ENCODE measurements at places on chromosomes 3 and 15.

GRCh38 chr3:186800285-186800684, 6.0 kb downstream of the RFC4 start:
- DNase-seq, result no peak

DNA sequence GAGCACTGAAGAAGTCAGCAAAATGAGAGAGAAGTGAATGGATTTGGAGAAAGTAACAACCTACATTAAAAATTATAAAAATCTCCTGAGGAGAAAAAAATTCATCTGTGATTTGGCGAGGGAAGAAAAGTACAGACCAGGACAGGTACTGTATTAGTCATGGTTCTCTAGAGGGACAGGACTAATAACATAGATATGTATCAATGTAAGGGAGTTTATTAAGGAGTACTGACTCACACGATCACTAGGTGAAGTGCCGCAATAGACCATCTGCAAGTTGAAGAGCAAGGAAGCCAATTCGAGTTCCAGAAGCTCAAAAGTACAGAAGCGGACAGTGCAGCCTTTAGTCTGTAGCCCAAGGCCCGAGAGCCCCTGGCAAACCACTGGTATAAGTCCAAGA, 1004.4 kb upstream of the ALCAM start:
- DNase-seq, result no peak

GRCh38 chr3:82654708-82655107, 893.3 kb upstream of the GBE1 start:
- DNase-seq, result no peak

- no peak for DNase-seq
Measured at GRCh38 chr15:67183443-67184169, 70.9 kb downstream of the AAGAB start.

GRCh38 chr3:169430707-169431404, 232.7 kb downstream of the MECOM start:
- no peak for DNase-seq

- no peak for DNase-seq
Measured at GRCh38 chr3:111548092-111548491, 6.1 kb downstream of the CD96 start.

DNA sequence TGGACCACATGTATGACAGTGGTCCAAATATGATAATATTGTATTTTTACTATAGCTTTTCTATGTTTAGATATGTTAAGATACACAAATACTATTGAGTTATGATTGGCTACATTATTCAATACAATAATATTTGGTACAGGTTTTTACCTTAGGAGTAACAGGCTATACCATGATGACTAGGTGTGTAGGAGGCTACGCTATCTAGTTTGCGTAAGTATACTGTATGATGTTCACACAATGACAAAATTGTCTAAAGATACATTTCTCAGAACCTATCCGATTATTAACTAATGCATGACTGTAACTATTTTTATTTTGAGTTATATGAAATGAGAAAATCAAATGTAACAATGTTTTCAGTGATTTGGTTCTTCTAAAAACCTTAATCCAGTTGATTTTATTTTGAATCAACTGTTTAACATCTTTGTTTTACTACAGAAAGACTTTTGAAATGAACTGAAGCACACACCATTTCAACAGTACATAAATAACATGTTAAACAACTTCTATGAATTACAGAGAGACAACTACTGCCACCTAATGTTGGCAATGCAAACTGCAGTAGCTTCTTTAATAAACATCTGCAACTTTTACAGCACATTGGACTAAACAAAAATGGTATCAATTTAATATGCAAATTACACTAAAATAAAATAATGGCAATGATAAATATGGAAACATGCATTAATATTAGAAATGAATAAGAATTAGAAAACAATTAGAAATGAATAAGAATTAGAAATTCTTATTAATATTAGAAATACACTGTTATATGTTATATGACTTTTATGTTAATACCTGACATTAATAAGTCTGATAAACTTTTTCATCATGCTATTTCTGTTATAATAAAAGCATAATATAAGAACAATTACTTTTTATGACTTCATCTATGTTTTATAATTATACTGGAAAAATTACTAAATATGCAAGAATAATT, 255.7 kb downstream of the MBNL1 start:
- no peak for DNase-seq

GRCh38 chr15:55695432-55695831, 47.5 kb downstream of the PRTG start:
- no peak for DNase-seq

- no peak for DNase-seq
Measured at GRCh38 chr3:53633197-53633787, 138.9 kb downstream of the CACNA1D start.

- DNase-seq, result no peak
Measured at GRCh38 chr15:75927601-75928000, 23.9 kb downstream of the FBXO22 start.

DNA sequence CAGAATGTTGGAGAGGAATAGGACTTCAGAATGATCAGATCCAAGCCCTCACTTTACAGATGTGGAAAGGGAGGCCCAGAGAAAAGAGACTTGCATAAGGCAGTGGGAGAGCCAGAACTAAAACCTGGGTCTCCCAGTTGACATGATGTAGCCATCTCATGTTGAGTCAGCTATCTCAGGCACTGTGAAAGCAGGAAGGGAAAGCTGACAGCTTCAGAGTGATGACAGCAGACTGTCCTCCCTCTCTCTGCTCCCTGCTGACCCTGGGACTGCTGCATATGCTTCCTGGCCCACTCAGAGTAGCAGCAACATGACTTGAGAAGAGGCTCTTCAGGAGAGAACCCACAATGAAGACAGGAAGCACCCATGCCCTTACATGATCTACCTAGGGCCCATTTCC, 14.7 kb downstream of the FHIT start:
- DNase-seq, result no peak

GRCh38 chr3:31670136-31670535, 137.4 kb downstream of the STT3B start:
- DNase-seq, result no peak

DNA sequence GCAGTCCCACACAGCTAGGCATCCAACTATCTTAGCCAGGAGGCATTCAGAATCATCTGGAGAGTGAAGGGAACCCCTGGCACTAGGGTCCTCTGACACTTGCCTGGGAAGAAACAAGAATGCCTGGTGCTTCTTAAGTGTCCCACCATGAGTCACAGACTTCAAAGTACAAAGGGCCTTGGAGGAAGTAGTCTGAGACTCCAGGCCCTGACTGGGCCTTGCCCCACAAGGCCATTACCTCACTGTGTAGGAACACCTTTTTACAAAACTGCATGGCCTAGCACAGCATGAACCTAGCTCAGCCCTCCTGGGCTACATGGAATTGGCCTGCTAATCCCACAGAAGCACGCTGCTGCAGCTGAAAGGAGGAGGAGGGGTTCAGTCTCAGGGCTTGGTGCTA, 104.5 kb upstream of the SLCO2A1 start:
- no peak for DNase-seq

DNA sequence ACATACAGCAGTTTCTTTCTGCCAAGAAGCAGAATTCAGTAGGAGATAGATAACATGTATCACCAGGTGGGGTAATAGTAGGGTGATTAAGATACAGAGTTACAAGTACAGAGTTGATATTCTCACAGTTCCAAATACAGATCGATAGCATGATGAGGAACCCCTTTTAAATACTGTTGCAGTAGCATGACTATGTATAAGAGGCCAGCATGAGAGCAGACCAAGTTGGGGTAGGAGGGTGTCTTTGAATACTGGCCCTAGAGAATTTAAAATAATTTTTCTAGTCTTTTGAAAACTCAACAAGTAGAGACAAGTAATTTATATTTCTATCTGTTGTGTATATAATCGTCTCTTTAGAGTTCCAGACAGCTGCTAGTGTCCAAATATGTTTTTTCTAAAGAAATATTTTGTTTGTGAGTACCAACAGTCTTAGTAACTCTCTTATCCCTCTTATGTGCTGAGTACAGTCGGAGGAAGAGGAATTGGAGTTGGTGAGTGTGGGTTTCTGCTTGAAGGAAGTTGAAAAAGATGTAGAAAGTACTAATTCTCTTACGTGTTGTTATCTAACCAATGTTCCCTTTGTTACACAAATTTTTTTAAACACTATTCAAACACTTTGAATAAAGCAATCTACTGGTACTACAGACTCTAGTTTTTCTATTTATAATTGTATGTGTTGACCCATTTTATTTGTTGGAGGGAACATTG, 30.2 kb downstream of the LYSMD4 start:
- no peak for DNase-seq

- DNase-seq, result no peak
Measured at GRCh38 chr15:71304681-71305080, 189.4 kb downstream of the THSD4 start.

DNA sequence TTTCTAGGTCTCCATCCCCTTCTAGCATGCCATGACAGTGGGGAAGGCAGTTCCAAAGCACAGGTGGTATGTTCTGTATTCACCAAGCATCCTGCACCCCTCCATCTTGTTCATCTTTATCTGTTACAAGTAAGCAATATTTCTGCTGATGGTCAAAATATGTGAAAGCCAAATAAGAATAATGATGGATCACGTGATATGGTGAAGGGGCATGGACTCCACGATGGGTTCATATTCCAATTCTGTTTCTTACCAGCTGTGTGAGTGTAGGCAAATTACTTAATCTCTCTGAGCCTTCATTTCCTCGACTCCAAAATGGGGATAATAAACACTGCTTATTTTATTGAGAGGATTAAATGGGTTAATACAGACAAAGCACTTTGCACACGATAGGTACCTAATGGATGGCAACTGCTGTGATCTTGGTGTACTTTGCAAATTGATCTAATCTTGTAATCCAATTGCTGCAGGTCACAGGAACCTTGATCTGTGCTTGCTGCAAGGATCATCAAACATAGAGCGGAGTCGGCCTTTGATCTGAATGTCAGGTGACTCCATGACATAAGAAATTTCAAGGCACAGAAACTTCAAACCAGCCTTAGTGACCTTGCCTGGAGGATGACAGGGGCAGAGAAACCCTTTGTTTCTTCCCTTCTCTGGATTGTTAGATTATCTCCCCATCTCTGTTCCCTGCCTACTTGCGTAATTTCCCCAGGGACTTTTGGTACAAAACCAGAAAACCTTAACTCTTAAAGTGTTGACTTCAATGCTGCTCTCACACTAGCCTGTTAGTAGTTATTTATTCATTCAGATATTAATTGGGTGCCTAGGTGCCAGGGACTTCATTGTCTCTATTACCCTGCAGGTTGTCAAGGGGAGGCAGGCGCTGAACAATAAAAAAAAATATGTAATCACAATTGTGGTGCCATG, 25.8 kb downstream of the SIAH2 start:
- no peak for DNase-seq

DNA sequence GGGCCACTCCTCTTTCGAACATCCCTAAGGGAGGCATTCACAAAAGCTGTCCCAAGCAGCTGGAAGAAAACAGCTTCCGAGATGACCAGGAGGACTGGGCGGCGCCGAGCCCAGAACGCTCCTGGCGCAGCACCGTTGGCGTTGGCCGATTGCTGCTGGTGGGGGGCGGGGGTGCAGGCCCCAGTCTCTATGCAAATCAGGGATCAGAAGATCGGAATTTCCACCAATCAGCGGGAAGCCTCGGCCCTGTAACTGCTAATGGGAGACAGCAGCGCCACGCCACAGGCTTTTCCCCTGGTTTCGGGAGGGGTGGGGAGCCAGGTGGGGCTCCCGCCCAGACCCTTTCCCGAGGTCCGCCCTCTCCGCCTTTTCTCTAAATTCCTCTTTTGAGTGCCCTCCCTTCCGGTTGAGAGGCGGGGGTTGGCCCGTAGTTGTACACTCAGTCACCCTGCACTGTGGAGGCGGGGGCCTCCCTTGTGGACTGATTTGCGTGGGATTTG, 27.0 kb downstream of the HMCES start:
- no peak for DNase-seq

GRCh38 chr3:33921608-33922007, 123.2 kb downstream of the PDCD6IP start:
- DNase-seq, result no peak

- no peak for DNase-seq
Measured at GRCh38 chr3:81788610-81789009, 27.2 kb upstream of the GBE1 start.

DNA sequence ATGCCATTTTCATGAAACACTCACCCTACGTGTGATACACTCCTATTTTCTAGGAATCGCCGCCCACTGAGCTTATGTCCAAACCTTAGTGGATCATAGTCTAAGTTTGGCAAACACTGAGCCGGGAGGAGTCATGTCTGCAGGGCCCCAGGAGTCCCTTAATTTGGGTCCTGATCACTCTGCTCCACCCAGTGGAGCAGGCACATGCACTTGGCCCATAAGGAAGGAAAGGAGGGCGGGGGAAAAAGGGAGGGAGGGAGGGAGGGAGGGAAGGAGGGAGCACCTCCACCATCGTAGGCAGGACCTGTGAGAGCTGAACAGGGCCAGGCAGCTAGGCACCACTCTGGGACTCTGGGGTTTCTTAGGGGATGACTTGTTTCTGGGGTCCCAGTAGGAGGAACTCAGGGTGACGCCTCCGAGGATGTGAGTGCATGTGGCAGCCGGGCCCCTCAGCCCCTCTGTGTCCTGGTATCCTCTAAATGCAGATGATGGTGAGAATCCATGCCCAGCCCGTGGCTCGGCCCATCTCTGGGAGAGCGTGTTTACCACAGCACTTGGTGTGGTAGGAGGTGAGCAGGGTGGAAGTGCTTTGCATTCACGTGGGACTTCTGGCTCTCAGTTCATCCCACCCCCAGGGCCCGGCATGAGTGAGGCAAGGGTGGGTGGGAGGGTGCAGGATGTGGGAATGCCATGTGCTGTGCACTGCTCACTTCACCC, 109.4 kb downstream of the KLF13 start:
- DNase-seq, result no peak

- DNase-seq, result no peak
Measured at GRCh38 chr3:113231827-113232253, 20.5 kb downstream of the BOC start.

DNA sequence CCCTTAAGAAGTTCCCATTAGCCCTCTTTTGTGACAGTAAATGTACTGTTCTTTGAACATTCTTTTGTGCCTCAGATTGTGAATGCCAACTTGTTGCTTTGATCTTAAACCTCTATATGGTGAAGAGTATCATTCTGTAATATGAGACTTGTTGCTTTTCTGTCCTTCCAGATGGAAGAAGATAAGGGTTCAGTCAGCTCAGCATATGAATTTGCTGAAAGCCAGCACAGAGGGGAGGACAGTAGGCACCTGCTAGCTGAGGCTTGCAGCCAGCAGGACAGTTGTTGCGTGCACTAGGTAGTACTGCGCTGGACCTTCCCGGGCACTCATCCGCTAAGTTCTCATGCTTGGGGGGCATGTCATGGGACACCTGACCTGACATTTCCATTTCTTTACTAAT, 74.7 kb downstream of the DCUN1D1 start:
- no peak for DNase-seq

- DNase-seq, result no peak
Measured at GRCh38 chr15:83898361-83898760, 244.4 kb downstream of the ADAMTSL3 start.

DNA sequence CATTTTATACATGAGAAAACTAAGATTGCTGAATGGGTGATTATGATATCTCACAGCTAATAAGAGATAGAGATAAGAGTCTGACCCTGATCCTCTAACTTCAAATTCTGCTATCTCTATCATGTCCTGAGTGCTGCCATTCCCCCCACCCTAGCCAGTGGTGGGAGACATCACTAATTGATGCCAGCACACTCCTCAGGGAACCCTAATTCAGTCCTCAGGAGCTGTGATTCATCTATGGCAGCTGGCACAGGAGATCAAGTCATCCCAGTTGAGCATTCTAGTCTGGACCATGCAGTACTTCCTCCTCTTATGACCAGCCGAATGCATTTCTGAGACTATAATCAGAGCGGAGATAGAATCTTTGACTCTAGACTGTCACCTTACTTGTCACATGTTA, 71.9 kb downstream of the SYNM start:
- no peak for DNase-seq

Data from activated CD8-positive, alpha-beta memory T cell treated with anti-CD3 and anti-CD28 coated beads for 1 hour (primary cell).